ENCODE measurements at places on chromosomes 7 and 10.

- no peaks in the 10 kb centered on the region for H3K27me3 ChIP-seq
Observed at GRCh38 chr10:30415593-30415992, 18.4 kb upstream of the MAP3K8 start.

- peak overlapping the region; percentile 73 for H3K27ac ChIP-seq
- H3K27me3 ChIP-seq: no peaks in the 10 kb centered on the region
- no peak overlapping the region for H3K4me3 ChIP-seq
- H3K36me3 ChIP-seq: no peaks in the 10 kb centered on the region
- DNase-seq: no peak
- H3K4me1 ChIP-seq: no peaks in the 10 kb centered on the region
Observed at GRCh38 chr7:12802070-12802469, 114.6 kb downstream of the ARL4A start.

DNA sequence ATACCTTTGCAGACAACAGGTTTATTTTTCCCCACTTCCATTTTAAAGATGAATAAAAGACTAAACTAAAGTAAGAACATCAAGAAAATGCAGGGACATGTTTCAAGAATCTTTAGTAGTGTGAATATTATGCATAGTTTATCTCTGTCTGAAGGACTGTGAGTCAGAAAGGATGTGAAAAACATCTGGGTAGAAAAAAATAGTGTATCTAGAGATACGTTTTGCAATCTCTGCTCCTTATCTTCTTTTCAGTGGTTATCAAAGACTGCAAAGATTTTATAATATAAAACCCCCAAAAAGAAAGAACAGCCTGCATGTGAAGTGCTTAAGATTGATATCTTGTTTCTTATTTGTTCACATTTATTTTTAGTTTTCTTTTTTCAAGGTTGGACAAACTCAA is 101.9 kb upstream of the ARHGAP21 start:
- no peak overlapping the region for H3K27ac ChIP-seq
- H3K36me3 ChIP-seq: no peaks in the 10 kb centered on the region
- no peak overlapping the region for H3K4me3 ChIP-seq
- DNase-seq: no peak

DNA sequence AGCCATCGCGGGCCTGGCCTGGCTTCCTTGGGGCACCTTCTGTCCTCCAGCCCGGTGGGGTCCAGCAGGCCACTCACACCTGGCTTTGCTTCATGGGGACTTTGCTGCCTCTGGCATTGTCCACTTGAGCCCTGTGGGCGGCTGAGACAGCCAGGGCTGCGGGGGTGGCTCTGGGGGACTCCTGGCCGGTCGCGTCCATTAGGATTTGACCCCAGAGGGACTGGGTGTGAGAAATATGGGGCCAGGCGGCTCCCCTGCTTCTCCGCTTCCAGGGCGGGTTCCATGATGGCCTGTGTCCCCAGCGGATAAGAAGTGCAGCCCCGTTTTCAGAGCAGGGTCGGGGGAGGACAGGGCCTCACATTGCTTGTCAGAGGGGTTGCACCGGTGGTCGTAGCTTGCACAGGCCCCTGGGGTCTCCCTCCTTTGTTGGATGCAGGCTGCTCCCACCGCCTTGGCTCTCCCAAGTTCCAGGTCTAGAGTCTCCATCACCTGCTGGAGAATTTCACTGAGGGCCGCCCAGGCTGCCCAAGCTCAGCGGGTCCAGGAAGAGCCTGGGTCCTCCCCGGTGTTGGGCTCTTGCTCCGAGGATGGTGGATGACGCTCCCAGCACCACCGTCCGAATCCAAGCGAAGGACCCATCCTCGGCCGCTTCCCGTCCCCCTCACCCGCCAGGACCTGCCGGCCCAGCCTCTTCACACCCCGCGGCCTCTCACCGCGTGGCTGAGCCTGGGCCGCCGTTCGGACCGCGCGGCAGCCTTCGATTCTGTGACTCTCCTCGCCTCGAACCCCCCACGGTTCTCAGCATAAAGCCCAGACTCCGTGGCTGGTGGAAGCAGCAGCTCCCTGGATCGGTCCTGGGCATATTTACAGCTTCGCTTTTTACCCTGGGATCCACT is 140.1 kb downstream of the DYNC2I1 start:
- H3K4me3 ChIP-seq: peak overlapping the region; percentile 35
- no peaks in the 10 kb centered on the region for H3K36me3 ChIP-seq
- DNase-seq: no peak
- no peaks in the 10 kb centered on the region for H3K4me1 ChIP-seq

DNA sequence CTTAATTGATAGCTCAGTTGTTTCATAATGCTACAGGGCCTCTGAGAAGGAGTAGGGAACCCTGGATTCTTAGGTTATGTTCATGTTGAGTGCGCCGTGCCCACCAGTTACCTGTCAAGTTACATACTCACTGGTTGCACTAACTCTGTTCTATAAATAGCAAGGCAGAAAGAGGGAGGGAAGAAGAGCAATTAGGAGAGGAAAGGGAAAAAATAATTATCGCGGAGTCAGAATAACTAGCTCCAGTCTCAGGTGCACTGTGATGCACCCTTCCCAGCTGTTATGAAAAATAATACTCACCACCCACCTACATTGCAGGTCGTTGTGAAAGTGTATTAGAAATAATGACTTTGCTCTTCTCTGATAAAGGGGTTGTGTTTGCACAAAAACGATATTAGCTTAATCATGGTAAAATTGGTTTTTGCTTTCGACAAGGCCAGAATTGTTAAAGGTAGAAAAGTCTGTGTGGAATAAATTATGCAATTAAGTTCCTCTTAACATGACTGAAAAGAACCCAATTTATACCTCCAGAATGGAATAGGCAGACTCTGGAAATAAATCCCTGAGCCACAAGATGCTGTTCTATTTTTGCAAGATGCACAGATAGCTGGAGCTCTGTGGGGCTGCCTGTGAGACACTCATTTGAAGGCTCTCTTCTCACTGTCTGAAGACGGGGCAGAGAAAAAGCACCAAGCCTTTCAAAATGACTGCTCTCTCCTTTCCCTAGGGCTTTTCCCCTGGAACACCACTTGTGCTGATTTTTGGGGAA is 137.6 kb upstream of the PITRM1 start:
- no peak for DNase-seq
- H3K36me3 ChIP-seq: no peaks in the 10 kb centered on the region
- H3K27me3 ChIP-seq: no peaks in the 10 kb centered on the region
- H3K4me3 ChIP-seq: no peak overlapping the region
- H3K4me1 ChIP-seq: no peaks in the 10 kb centered on the region
- no peak overlapping the region for H3K27ac ChIP-seq

DNA sequence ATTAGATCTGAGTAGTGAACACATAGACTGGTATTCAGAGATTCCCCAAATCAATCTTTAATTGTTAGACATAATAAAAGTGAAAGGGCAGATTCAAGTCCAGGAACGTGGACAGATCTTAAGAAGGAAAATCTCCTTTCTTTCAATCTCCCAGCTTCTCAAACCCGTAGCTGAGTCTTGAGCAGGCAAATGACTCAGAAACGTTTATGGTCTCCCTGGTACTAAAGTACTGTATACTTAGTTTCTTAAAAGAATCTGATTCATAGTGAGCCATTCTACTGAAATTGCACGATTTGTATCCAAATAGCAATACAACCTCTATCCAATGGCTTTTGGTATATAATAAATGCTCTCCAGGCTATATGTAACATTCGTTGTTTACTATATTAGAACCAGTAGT is 140.4 kb upstream of the RHEB start:
- no peak for DNase-seq
- H3K27me3 ChIP-seq: no peaks in the 10 kb centered on the region
- no peaks in the 10 kb centered on the region for H3K4me1 ChIP-seq
- H3K27ac ChIP-seq: no peak overlapping the region
- no peaks in the 10 kb centered on the region for H3K36me3 ChIP-seq
- no peak overlapping the region for H3K4me3 ChIP-seq

- H3K27me3 ChIP-seq: no peaks in the 10 kb centered on the region
- H3K36me3 ChIP-seq: no peaks in the 10 kb centered on the region
- peak overlapping the region; percentile 90 for H3K27ac ChIP-seq
- H3K4me1 ChIP-seq: no peaks in the 10 kb centered on the region
Observed at GRCh38 chr7:55020466-55020871, 1.7 kb downstream of the EGFR start.

DNA sequence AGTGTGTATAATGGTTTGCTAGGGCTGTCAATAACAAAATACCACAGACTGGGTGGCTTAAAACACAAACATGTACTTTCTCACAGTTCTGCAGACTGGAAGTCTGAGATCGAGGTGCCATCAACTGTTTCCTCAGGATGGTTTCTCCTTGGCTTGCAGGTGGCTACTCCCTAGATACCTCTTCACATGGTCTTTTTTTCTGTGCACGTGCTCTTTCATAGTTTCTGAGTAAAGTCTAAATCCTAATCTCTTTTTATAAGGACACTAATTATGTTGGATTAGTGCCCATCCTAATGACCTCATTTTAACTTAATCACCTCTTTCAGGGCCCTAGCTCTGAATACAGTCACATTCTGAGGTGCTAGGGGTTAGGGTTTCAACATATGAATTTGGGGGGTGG is 65.9 kb downstream of the AMPH start:
- H3K4me1 ChIP-seq: no peaks in the 10 kb centered on the region
- DNase-seq: no peak

- H3K27me3 ChIP-seq: no peaks in the 10 kb centered on the region
- no peak overlapping the region for H3K4me3 ChIP-seq
- no peaks in the 10 kb centered on the region for H3K36me3 ChIP-seq
Observed at GRCh38 chr7:143145-143751, 49.1 kb upstream of the FAM20C start.

- H3K4me1 ChIP-seq: no peaks in the 10 kb centered on the region
- H3K36me3 ChIP-seq: no peaks in the 10 kb centered on the region
- DNase-seq: no peak
- H3K27ac ChIP-seq: no peak overlapping the region
Observed at GRCh38 chr10:103078676-103079075, 114.4 kb downstream of the NT5C2 start.
